ENCODE measurements at places on chromosomes 16 and 17.

- DNase-seq = no peak
Observed at GRCh38 chr17:10278218-10278617, 79.8 kb upstream of the GAS7 start.

- no peak for DNase-seq
Observed at GRCh38 chr16:88459366-88460073, 6.4 kb downstream of the ZFPM1 start.

DNA sequence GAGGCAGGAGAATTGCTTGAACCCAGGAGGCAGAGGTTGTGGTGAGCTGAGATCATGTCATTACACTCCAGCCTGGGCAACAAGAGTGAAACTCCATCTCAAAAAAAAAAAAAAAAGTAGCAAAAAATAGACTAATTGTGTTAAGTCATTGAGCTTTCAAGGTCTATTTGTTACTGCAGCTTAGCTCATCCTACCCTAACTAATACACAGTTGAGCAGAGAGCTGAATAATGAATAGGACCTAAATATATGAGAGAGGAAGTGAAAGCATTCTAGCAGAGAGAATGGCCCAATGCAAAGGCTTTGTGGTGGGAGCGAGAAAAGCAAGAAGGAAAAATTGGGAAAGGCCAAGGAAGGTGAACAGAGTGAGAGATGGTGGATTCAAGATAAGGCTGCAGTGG lies 128.3 kb downstream of the AXIN2 start:
- no peak for DNase-seq

- no peak for DNase-seq
Observed at GRCh38 chr17:58398574-58399266, 18.6 kb downstream of the RNF43 start.

- no peak for DNase-seq
Observed at GRCh38 chr16:10511829-10512228, 68.6 kb downstream of the EMP2 start.

GRCh38 chr17:55321427-55322060 lies 56.8 kb downstream of the HLF start:
- no peak for DNase-seq

GRCh38 chr17:21212826-21213637 lies 929 bp downstream of the TMEM11 start:
- DNase-seq = no peak

DNA sequence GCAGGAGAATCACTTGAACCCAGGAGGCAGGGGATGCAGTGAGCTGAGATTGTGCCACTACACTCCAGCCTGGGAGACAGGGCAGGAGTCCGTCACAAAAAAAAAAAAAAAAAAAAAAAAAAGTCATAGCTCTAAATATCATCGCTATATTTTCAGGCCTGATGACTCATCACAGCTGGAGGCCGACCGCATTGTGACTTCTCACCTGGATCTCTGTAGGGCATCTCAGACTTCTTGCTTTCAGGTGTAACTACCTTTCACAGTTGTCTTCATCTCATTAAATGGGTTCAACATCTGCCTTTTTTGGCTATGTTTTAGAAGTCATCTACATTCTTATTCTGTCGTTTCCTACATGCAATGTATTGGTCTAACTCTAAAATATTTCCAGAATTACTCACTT lies 353.1 kb upstream of the MON1B start:
- no peak for DNase-seq

GRCh38 chr17:4994081-4994595 lies 3.2 kb downstream of the INCA1 start:
- DNase-seq = no peak

DNA sequence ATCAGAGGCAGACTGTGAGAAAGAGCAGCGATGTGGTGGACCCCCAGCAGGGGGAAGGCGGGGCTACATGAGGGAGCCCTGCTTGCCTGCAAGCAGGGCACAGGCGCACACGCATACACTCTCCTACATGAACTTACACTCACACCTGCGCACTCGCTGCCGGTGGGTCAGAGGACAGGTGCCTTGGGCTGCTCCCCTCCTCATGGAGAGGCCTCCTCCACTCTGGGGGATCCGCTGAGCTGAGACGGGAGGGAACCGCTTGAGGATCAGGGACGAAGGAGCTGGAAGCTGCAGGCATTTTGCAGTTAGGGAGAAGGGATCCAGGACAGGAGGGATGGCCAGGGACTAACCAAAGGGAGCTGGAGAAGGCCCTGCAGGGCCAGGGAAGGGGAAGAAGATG lies 14.2 kb downstream of the OSBPL7 start:
- no peak for DNase-seq

DNA sequence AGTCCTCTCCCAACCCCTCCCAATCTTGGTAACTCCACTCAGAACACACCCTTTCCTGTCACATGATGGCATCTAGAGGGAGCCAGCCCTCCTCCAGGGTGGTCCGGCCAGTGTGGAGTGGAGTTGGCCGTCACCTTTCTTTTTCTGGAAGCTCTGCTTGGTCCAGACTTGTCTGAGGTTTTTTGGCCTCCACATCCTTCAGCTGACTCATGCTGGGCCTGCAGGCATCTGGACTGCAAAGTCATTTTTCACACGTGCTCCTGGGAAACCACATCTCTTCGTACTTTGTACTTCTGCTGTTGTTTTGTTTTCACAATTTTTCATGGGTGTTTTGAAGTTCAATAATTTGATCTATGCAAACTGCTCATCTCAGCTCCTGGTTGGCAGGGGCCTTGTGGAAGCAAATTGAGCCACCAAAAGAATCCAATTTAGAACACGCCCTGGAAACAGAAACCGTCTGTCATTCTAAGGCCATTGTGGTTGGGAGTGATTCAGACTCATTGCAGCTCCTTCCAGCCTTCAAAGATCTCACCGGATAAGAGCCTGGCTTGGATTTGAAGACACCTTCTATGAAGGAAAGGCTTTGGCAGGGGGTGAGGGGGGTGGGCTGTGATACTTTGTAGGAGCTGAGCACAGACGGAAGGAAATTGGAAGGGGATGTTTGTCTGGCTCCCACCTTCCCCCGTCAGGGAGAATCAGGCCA lies 42.4 kb upstream of the NF1 start:
- DNase-seq = no peak

GRCh38 chr16:19135896-19136438 lies 22.2 kb downstream of the ITPRIPL2 start:
- no peak for DNase-seq

DNA sequence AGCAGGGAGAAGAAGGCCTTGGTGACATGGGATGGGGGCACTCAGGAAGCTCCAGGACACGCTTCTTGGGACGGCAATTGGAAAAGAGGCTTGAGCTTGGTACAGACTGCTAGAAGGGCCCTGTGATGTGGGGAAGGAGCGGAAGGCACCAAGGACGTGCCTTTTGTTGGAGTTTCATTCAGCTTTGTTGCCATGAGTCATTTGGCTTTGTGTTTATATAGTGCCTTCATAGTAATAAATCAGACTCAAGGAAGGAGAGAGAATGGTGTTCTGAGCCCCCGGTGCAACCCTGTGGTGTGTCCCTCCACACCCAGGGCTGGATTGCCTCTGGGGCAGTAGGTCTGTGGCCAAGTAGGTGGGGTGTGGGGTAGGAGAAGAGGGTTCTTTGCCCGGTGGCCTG lies 7.4 kb upstream of the TBX4 start:
- no peak for DNase-seq

DNA sequence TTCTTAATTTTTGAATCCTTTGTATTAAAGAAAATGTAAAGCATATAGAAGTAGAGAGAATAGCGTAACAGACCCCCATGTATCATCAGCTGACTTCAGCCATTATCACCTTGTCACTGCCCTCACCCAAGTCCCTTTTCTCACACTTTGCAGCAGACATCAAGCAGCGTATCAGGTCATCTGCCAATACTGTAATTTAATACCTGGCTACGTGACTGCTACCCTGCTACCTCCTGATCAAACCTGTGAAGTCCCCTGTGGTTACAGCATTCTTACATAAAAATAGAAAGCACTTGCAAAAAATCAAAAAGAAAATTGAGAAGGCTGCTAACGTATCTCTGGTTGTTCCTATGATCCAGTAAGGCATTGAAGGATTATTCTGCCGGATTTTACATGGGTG lies 96.4 kb downstream of the PLCG2 start:
- DNase-seq = no peak

- DNase-seq = no peak
Observed at GRCh38 chr17:40803617-40804082, 3.9 kb upstream of the KRT28 start.

DNA sequence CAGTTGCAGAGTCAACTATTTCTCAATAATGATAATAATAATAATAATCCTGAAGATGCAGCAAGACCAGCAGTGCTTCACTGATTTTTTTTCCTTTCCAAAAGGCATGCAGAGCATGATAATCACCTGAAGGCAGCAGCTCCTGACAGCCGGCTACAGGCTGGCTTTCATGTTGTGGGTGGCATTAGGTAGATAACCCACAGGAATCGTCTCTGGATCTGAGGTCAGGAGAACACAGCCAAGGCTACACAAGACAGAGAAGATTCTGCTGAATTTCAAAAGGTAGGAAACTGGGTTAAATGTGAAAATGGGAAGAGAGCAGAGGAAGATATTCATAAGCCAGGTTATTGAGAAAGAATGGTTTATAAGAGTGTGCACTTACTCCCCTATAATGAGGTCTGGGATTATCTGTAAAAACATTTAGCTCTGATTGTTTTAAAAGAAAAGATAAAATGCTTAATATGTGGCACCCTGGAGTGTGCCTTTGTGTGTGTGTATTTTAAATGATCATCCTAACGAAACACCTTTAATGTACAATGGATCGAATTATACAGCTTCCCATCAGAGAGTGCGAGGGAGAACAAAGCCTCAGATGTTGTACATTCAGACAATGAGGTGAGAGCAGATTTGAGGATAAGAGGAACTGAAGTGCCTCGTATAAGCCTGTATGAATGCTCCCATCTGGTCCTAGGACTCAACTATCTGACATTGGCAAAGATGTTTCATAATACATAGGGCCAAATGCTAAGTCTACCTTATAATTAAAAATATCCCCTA lies 273.1 kb downstream of the PHKB start:
- no peak for DNase-seq

DNA sequence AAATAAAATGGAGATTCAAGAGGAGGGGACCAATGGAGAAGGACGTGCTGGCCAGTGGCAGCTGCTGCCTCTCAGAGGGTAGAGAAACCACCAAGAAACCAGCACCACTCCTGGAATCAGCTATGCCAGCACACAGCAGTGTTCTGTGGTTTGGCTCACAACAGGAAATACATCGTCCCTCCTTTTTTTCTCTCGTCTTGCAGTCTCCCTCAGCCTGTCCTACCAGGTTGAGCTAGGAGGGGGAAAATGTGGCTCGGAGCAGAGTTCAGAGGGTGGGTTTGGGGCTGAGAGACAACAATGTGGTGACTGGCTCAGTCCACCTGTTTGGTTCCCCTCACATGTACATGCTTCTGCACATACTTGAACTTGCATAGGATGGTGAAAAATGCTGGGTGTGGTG lies 19.9 kb upstream of the SLC16A5 start:
- no peak for DNase-seq

DNA sequence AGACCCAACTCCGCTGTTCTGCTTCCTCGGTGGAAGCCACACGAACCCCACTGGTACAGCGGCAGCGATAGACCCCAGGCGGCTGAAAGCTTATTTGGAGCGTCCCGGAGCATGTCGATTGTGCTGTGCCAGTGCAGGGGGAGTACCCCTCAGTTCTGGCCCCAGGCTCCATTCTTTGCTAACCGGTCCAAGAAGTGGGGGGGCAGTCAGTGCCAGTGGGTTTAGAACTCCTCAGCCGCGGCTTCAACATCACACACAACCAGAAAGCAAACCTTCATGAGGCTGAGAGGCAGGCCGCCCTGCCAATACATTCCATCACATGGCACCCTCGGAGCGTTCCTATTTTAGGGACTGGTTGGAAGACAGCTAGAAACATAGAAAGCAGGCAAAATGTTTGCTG lies 1.7 kb upstream of the MNT start:
- DNase-seq = no peak

DNA sequence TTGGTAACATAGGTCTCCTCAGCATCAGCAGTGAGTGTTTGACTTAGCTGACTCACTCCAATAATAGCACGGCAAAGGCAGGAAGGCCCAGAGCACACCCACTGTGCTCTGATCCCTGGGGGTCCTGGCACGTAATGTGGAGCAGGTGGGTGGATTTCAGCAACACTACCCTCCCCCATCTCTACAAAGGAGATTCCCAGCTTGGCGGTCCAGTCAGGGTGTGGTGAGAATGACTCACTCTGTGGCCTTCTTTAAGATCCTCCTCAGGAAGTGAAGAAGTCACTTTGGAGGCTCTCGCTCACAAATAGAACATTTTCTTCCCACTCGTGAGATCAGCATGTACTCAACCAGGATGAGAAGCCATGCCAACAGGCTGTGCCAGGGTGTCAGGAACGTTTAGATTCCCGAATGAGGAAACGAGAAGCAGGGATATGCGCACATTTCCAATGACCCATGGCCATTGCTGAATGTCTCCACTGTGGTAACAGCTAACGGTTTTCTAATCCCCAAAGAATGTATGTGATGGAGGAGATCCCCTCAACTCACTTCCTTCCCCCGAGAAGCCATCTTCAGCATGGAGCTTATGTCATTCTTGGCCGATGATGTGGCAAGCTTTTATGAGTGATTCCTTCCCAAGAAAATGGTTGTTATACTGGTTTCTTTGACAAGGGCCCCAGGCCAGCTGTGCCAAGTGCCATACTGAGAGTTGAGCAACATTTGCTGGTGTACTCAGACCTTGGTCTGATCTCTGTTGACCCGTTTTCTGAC lies 365.2 kb downstream of the C16orf95 start:
- no peak for DNase-seq

DNA sequence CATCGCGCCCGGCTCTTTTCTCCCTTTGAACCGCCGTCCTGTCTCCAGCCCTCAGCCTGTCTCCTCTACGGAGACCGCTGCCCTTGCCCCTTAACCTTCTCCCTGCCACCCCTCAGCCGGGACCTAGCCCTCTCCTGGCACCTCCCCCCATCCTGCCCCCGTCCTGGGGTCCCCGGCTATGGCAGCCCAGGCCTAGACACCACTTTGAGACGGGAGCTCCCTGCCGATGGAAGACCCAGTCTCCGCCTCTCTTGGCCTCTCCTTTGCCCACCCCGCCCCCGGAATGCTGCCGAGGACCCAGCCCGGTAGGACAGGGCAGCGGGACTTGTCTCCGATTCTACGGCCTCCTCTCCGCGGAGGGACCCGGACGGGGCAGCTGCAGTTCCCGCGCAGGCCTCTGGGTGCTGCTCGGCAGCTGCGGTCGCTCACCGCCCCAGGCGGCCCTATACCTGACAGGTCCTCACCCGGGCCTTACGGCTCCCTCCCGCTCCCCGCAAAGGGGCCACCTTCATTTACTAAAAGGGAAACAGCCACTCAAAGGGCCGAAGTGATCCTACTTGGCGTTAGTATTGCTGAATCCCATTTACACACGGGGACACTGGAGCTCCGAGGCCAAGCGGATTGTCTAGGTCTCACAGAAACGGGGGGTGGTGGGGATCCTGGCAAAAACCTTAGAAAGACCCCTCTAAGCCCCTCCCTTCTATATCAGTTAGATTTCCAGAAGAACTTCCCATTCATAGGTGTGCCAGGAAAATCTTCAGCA lies 32.6 kb upstream of the TAC4 start:
- peak; percentile 4 for DNase-seq

- no peak for DNase-seq
Observed at GRCh38 chr16:50573947-50574744, 25.9 kb downstream of the NKD1 start.

All from hypothalamus (tissue), 51 donors.